ENCODE measurements at places on chromosomes 12 and 14.

DNA sequence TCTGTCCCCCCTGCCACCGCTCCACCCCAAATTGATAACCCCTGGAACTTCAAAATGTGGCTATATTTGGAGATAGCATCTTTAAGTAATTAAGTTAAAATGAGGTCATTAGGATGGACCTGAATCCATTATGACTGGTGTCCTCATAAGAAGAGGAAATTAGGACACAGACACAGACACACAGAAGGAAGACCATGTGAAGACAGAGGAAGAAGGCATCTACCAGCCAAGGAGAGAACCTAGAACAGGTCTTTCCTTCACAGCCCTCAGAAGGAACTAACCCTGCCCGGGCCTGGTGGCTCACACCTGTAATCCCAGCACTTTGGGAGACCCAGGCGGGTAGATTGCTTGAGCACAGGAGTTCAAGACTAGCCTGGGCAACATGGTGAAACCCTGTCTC is 3.6 kb upstream of the HRK start:
- no peak for DNase-seq

- no peak for DNase-seq
These were observed 826 bp upstream of the NRL start for GRCh38 chr14:24115422-24116127.

- no peak for DNase-seq
These were observed 135.6 kb downstream of the ESR2 start for GRCh38 chr14:64158608-64159007.

DNA sequence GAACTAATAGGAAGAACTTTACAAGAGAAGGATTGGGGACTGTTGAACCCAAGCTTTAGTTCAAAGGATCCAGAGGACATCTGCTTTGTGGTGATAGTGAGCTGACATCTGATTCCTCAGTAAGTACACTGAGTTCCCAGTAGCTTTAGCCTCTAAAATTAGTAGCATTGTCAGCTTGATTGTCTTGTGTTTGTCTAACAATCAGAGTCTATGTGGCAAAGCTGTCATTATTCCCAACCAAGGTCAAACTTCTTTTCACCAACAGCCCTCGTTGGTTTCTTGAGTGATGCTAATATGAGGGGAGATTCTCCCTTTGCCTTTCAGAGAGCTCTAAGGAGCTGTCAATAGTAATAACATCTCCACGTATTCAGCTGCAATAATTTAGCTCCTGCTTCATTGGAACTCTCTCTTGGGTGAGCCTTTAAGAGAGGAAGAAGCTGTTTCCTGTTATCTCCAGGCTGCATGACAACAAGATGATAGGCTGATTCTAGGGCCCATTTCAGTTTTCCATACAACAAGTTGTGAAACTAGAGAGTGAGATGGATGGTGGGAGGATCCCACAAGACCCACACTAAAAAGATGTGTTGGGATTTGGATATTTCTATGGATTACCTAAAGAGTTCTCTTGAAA is 46.7 kb downstream of the TGFB3 start:
- DNase-seq: no peak

GRCh38 chr14:83164591-83164990 is 1630.9 kb upstream of the SEL1L start:
- DNase-seq: no peak

DNA sequence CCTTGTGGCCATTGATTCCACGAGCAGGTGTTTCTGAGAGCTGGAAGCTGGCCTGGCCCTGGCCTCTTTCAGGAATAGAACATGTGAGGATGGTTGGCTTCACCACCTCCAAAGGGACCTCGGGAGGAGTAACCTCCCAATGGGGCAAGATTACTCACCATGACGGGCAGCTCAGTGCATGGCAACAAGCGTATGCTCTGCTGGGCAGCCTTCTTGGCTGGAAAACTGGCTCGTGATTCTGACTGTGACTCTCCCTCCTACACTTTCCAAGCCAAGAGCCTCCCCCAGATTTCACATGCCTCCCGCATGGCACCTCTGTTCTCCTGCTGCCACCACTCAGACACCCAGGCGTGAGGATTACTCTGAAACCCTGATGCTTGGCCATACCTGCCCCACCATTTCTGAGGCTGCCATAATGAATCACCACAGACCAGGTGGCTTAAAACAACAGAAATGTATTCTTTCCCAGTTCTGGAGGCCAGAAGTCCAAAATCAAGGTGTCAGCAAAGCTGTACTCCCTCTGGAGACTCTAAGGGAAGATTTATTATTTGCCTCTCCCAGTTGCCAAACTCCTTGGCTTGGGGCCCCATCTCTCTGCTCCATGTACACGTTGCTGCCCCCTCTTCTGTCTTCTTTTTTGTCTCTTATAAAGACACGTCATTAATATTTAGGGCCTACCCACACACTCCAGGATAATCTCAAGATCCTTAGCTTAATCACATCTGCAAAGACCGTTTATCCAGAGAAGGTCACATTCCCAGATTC is 215.9 kb downstream of the CHST11 start:
- no peak for DNase-seq

DNA sequence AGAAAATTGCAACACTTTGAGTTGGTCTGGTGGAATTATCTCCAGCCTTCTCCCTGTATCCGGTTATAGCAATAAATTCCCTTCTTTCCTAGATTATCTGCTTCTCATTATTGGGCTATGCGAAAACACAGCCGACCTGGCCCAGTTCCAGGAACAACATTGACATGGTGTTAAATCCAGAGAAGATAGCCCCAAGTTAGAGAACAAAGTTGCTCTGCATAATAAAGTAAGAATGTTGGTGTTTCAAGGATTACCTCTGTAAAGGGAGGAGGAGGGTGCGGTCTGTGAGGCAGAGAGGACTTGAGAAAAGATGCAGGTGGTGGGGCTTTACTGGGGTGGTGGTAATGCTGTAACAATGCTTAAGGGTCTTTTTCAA is 12.1 kb downstream of the TCL1A start:
- no peak for DNase-seq

DNA sequence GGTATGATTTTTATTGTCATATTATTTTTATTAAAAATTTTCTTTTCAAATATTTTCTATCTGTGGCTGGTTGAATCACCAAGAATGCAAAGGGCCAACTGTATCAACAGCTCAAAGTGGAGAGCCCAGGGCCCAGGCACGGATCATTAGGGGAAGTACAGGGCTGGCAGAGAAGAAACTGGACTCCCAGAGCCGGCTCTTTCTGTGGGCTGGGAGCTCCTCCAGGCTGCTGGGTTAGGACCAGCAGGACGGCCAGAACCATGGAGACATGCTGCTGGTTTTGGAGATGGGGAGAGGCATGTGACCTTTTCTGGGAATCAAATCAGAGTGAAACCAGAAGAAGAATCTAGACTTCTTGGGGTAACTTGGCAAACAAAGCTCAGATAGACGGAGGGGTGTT is 220.5 kb downstream of the CACNA1C start:
- DNase-seq: no peak

DNA sequence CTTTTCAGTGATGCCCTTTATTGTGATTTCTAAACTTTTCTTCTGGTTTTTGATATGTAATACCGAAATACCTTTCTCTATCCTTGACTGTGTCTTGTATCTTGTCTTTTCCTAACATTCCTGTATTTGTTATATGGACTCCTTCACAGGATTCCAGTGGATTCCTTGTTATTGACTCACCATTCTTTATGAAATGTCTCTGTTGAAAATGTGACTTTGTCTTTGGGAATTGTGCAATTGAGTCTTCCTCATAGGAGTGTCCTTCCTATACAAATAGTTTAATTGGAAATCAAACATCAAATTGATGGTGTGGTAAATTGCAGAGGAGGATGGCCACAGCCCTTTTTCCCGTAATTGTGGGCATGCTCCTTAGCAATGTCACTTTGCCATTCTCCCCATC is 296.6 kb upstream of the KITLG start:
- DNase-seq: no peak

- no peak for DNase-seq
These were observed 23.4 kb upstream of the STON2 start for GRCh38 chr14:81423504-81423903.

GRCh38 chr12:5874514-5874913 is 70.5 kb downstream of the ANO2 start:
- DNase-seq: no peak

GRCh38 chr12:79717006-79717405 is 26.2 kb upstream of the PAWR start:
- DNase-seq: no peak

GRCh38 chr14:79732911-79733655 is 478.2 kb downstream of the DIO2 start:
- DNase-seq: no peak

DNA sequence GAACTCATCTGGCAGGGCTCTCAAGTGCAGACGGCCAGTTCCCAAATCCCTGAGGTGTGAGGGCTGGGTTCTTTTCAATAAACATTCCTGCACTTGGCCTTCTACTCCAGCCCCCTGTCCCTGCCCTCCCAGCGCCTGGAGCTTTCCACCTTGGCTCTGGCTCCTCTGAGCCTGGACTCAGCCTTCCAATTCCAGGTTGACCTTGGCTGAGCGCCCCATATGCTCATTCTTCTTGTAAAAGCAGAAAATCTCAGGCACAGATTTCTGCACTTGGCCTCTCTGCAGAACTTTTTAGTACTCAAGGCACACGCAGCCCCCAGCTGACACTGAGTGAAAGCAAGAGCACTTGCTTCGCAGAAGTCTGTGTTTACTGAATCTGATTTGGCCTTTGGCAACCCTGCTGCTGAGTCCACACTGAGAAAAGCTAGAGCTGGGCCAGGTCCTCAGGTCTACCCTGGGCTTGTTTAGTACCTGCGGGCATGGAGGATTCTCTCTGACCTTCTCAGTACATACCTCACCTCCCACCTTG is 222.7 kb downstream of the MSRB3 start:
- no peak for DNase-seq

- no peak for DNase-seq
These were observed 17.2 kb upstream of the BDKRB2 start for GRCh38 chr14:96187216-96188031.

GRCh38 chr14:94079891-94080620 is 946 bp downstream of the DDX24 start:
- DNase-seq: no peak

DNA sequence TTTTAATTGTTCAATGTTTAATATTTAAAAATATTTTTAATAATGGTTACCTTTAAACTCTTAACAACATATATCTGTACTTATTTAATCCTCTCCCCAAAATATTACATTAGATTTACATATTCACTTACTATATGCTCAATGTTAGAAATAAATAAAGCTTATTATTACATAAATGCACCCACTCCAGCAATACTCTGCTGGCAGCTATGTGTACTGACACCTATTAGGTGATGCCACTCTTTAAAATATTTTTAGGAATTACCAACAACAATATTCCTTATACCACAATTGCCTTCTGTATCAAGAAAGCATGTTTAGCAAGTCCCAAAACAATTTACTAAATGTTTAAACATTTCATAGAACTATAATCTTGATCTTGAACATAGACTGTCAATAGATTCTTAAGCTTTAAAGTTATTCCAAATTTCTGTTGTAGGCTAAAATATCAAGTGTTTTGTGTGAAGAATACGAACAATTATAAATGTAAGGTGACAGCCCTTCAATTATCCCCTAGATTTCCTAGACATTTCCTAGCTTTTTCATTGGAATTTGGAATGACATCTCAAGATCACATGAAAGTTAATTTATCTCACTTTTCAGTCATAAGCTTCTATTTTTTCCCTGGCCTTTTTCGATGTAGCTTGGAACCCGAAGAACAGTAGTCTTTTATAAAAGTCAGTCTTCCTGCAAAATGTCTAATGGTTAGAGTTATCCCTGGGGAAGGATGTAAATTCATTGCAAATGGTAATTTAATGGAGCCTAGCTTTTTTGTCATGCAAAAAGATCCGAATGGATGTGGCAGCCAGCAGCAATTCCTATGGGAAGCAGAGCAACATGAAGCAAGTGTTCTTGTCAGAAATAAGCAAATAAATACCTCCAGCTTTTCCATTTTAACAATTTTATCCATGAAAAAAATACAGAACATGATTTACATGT is 907.5 kb upstream of the ATXN7L3B start:
- DNase-seq: no peak

DNA sequence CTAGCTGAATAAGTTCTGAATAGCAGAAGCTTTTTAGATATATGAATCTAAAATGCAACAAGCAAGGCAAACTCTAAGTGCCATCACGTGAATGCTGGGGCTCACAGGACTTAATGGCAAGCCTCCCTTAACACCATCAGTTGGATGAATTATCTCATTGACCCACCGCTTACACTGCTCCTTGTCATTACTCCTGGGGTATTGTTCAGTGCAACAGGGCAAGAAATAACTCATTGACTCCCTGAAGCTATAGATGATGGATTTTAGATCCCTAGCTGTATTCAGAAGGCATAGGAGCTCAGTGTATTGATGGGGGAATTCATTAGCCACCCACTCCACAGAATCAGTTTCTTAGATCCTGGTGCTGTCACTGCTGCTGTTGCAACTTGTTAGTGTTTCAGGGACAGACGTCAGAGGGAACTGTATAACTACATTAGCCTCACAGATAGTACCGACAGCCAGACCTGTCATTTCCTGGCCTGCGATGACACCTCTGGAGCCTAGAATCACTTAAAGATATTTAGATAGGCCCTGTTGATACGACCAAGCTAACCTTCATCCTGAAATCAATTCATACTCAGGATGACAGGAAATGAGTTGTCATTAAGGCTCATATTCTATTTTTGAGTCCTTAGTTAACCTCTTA is 735.3 kb downstream of the DIO2 start:
- DNase-seq: no peak

DNA sequence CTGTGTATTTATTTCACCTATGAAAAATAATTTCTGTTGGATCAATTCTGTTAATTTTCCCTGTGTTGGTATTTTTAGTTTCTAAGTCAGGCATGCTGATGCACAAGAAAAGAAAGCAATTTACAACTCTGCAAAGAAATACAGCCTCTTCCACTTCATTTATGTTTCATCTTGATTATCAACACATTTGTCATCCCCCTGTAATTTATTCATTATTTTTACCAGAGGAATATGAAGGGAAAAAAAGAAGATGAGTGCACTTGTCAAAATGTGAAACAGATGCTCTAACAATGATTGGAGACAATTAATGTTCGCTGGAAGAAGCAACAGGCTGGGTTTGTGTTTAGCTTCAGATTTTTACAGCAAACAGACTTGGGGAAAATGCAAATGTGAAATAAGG is 958.5 kb upstream of the SEL1L start:
- DNase-seq: no peak

GRCh38 chr14:99574099-99574880 is 29.7 kb downstream of the CCDC85C start:
- no peak for DNase-seq
